ENCODE measurements at places on chromosomes 13 and 19.

GRCh38 chr13:85535316-85536084, 263.7 kb downstream of the SLITRK6 start:
- DNase-seq: no peak

DNA sequence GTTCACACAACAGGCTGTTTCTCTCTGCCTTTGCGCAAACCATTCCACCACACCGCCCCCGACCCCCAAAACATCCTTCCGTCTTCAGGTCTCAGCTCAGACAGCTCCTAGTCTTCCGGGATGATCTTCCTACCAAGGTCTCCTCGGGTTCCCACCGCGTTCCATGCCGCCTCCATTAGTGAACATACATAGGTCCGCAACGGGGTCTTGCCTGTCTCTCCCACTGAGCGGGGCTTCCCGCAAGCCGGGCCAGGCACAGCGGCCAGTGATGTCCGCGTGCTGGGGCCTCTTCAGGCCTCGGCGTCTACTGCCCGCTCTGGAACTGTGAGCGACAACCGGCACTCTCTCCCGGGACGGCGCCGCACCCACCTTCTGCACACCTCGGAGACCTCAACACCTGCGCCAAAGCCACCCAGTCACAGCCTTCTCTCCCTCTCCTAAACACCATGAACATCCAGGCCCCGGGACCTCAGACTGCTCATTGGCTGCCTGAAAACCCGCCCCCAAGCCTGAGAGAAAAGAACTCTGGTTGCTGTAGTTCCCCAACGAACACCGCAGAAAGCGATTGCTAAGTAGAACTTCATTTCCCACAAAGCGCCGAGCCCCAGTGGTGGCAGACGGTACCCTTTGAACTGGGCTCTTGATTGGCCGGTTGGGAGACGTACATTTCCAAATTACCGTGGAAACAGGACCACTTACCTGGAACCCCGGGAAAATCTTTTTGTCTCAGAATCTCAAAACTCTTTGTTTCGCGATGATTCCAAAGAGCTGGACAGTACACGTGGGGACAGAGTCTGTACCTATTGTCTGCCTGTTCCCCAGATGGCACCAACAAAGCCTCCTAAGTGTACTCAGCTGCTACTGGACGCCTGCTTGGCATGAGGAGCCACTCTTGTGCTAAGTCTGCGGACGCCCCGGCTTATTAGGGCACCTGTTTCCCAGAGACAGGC, 9.5 kb downstream of the DYRK1B start:
- peak; percentile 90 for DNase-seq

GRCh38 chr19:32861596-32861995, 8.0 kb downstream of the SLC7A9 start:
- no peak for DNase-seq

- DNase-seq: no peak
Measured at GRCh38 chr13:40292108-40292507, 374.3 kb downstream of the FOXO1 start.

GRCh38 chr13:51518827-51519226, 65.4 kb upstream of the WDFY2 start:
- DNase-seq: no peak

DNA sequence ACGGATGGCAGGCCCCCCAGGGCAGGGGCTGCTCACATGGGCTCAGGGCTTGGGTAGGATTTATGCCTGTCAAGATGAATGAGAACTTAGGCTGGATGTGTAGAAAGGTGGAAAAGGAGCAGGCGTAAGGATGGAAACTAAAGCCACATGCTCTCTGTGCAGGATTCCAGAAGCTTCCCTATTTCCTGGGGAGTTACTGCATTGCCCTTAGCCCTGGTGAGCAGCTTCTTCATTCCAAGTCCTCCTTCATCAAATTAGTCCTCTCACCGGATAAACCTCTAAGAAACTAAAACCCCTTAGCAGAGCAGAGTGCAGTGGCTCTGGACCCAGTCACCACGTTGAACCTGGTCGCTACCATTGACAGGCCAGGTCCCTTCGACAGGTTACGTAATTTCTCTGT, 7.4 kb downstream of the ATP12A start:
- DNase-seq: no peak

DNA sequence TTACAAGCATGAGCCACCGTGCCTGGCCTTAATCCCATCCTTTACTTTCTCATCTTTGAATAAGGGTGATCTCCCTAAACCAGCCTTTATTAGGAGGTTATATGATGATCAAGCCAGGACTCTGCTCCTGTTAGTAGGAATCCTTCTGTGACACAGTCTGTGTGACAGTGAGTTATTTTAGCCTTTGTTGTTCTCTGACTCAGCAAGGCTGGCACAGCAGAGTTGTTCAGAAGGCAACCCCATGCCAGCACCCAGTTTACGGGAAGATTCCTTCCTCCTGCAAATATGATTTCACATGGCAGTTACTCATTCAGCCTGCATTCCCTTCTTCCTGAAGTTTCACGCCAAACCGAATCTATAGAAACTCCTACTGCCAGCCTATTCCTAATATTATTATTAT, 10.5 kb upstream of the MIER2 start:
- DNase-seq: no peak

- DNase-seq: no peak
Measured at GRCh38 chr19:31943191-31943661, 402.2 kb upstream of the ZNF507 start.

GRCh38 chr13:27401210-27401609, 23.2 kb upstream of the GTF3A start:
- no peak for DNase-seq

- DNase-seq: no peak
Measured at GRCh38 chr13:88802886-88803285, 1131.7 kb downstream of the SLITRK5 start.

GRCh38 chr19:58569191-58569942, 3.8 kb downstream of the MZF1 start:
- DNase-seq: no peak

- DNase-seq: no peak
Measured at GRCh38 chr13:79723519-79724024, 242.6 kb downstream of the NDFIP2 start.

DNA sequence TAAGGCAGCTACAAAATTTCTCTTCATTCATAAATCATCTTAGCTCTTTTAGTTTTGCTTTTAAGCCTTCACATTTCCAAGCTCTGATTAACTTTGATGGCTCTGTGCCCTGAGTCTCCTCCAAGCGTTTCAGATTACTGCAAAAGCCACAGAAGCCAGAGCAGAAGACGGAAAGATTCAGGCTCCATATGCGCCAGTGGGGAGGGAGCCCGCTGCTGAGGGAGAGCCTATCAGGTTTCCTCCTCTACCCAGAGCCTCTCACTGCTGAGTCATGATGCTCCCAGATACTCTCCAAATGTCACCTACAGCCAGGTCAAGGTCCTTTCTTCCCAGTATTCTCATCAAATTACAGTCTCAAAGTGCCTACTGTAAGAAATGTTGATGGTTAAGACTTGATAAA, 193.6 kb downstream of the RAP2A start:
- DNase-seq: peak; percentile 93
